ENCODE measurements at places on chromosomes 12 and 14. TPM values are rescaled to one million over a fixed set of nuclear protein-coding genes. Genes with fewer than 3 reads are reported as not detected.

Gene FLRT2
- 16.6 TPM for total RNA-seq

Gene ACVRL1
- total RNA-seq: 88.4 TPM

DNA sequence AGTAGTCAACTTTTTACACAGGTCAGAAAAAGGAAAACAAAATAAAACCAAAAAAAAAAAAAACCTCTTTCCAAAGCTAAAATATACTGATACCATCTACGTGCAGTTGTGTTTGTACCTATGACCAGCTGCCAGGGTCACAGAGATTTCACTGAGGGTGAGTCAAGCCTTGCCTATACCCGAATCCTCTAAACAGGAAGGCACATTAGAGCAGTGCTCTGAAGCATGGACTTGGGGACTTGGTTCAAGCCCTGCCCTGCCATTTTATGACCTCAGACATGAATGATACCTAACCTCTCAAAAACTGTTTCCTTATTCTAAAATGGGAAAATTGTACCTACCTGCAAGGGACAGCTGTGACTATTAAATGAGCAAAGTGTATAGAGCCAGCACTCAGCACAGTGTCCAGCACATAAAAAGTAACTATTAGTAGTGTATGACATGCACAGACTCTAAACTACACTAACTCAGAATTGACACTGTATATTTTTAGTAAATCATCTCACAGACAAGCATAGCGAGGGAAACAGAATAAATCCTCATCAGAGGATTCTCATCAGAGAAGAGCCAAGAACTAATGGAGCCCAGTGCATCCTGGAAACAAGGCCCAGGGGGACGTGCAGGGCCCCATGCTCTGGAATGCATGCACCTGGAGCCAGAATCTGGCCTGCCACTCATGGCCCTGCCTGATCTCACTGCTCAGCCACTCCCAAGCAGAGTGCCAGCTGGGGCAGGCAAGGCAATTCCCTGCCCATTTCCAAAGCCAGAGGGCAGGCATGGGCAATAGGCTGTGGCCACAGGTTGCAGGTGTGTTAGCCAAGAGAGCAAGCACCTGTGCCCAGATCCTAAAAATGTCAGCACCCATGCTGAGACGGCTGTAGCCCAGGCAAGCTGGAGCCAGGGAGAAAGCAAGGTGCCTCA lies 57.0 kb downstream of the NT5DC3 start:
- no peak overlapping the region for H3K27ac ChIP-seq
- H3K4me1 ChIP-seq: peaks cover 8% of the 10 kb centered on the region
- no peaks in the 10 kb centered on the region for H3K27me3 ChIP-seq

DNA sequence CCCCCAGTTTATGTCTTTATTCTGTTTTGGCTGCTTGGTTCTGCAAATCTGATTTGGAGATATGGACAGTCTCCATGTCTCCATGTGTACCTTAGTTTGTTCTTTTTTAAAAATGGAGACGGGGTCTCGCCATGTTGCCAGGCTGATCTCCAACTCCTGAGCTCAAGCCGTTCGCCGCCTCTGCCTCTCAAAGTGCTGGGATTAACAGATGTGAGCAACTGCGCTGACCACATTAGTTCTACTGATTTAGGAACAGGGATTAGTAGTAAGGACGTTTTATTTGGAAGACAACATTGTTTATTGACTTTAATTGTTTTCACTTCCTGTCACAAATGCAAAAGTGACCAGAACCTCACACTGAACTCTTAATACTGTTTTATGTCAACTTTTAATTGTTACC lies 14.7 kb downstream of the AEBP2 start:
- H3K4me1 ChIP-seq: no peaks in the 10 kb centered on the region
- no peaks in the 10 kb centered on the region for H3K36me3 ChIP-seq
- DNase-seq: no peak
- H3K27ac ChIP-seq: no peak overlapping the region
- no peaks in the 10 kb centered on the region for H3K27me3 ChIP-seq

DNA sequence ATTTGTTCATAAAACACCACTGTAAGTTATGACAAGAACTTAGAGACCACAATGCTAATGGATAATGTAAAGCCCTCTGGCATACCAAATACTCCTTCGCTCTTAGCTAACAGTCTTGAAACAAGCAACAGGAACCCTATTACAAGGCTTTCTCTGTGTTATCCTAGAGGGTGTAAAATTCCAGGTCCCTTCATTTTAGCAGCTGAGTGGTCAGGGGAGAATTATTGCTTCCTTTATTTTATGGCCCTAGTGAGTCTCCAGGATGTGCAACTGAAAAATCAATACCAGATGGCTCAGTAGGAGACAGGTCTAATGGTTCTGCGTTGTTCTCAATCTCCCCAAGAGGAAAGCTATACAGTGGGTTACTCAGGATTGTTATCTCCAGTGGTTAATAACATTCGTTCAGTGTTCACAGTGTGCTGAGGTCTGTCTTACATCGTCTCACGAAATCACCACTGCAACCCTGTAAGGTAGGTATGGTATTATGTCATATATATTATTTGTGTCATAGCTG lies 172.7 kb upstream of the CNOT2 start:
- H3K27ac ChIP-seq: no peak overlapping the region
- H3K4me1 ChIP-seq: no peaks in the 10 kb centered on the region
- H3K27me3 ChIP-seq: no peaks in the 10 kb centered on the region
- H3K4me3 ChIP-seq: no peak overlapping the region
- H3K36me3 ChIP-seq: no peaks in the 10 kb centered on the region

GRCh38 chr12:3863756-3864155 lies 9.4 kb downstream of the PARP11 start:
- H3K27me3 ChIP-seq: no peaks in the 10 kb centered on the region
- no peaks in the 10 kb centered on the region for H3K4me1 ChIP-seq
- no peak for DNase-seq
- no peaks in the 10 kb centered on the region for H3K36me3 ChIP-seq
